ENCODE measurements at places on chromosomes 7 and 10.

DNA sequence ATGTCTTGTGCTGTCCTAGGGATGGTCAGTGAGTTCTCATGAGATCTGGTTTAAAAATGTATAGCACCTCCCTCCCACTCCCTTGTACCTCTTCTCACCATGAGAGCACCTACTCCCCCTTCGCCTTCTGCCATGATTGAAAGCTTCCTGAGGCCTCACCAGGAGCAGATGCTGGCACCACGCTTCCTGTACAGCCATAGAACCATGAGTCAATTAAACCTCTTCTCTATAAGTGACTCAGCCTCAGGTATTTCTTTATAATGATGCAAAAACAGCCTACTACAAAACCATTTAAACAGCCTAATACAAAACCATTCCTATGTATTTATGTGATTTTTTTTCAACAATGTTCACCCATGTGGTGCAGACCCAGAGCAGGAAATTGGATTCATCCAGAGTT is 32.0 kb downstream of the KDM7A start:
- DNase-seq, result no peak

- no peak for DNase-seq
Observed at GRCh38 chr7:55138663-55139062, 119.8 kb downstream of the EGFR start.

GRCh38 chr7:15507171-15507570 is 54.6 kb downstream of the AGMO start:
- no peak for DNase-seq

- no peak for DNase-seq
Observed at GRCh38 chr10:117726596-117727295, 184.2 kb downstream of the EMX2 start.

DNA sequence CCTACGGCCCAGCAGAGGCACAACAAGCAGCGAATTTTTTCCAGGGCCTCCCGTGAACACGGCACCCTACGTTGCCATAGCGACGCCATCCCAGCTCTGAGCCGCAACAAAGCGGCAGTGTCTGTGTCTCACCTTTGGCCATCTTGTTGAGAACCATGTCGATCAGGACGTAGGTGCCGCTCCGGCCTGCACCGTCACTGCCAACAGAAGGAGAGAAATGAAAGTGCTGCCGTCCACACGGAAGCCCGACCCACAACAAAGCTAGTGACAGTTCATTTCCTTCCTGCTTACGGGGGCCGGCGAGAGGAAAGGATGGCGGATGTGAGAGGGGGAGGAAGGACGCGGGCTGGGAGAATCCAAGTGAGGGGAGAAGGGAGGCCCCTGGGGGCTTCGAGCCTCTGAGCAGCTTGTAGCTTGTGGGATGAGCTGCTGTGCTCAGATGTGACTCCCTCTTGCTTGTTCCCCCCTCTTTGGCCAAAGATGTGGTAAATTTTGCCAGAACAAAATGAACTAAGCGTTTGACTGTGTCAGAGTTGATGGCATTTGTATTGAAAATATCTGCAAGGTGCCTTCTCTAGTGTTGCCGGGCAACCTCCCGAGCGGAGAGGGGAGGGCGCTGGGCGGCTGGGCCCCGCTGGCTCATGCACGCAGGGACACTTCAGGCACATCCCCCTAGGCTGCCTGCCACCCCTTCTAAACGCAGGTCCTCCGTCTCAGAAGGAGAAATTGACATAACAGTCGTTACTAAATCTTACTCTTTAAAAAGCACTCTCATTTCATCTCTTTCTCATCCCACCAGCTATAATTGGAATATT is 232.2 kb downstream of the DNAJB6 start:
- peak; percentile 86 for DNase-seq

DNA sequence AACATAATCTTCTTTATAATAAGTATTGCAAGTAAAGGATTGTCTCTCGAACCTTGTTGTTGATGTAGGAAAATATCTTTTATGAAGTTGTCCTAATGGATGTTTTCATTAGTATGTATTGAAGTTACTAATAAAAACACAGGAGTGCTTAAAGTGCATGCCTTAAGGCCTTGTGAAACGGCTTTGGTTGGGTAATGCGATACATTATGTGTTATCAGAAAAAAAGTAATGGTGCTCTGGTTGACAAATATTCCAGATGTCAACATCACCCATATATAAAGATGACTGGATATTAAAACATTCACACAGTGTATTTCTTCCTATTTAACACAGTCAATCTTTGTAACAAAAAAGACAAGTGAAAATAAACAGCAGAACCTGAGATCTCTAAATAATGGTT is 310.7 kb downstream of the PRKG1 start:
- DNase-seq, result no peak

DNA sequence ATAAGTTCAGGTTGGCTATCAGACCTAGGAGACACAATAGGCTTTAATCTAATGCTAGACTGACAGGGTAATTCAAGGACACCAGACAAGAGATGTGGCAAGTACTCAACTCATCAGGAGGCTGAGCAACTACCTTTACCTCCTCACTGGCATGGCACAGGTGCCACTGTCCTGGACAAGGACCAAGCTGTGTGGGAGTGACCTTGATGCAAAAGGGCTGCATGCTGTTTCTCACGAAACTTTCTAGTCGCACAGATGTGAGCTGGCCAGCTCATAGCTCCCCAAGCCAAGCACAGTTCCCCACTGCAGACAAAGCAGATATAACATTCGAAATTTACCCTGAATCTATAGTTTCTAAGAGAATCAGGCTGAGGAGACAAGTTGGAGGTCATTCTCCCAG is 207.6 kb upstream of the GHITM start:
- no peak for DNase-seq

- DNase-seq, result no peak
Observed at GRCh38 chr7:85602196-85602595, 415.3 kb upstream of the SEMA3D start.
